HuH-7.5 (cell line): ENCODE measurements at places on chromosomes 7 and 10.
A peak's percentile ranks its signal among the peaks of the same experiment; 100 is the strongest.

- DNase-seq: peak; percentile 75
These were observed 64.0 kb downstream of the OAT start for GRCh38 chr10:124354411-124355382.

DNA sequence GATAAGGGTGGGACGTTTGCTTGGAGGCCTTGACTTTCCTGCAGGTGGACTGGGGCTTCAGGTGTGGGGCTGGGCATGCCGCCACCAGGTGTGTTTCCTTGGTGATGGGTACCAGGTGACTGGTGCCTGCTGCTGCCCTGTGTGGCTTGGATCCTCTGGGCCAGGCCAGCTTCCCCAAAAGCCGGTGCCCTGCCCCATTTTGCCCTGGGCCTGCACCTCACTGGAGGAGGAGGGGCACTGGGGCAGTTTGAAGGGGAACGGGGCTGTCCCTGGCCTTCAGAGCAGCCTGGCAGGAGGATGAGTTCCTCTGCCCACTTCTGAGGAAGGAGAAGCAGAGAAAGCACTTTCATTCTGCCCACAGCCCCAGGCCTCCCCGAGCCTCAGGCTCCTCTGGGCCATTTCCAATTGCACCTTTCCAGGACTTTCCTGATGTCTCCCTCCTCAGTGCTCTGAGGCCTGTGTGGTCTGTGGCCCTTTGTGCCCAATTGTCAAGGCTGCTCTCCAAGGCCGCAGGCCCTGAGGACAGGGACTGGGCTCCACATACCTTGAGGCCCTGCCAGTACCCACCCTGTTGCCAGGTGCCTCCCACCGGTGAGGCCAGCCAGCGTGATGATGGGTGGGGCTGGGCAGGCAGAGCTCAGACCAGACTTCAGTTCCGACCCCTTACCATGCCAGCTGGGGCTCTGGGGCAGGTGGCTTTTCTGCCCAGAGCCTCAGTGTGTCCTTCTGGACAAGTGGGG lies 25.3 kb upstream of the SMARCD3 start:
- DNase-seq: no peak

- DNase-seq: no peak
These were observed 51.0 kb upstream of the TRIM8 start for GRCh38 chr10:102593074-102593803.

GRCh38 chr7:105691680-105692564 lies 110.6 kb upstream of the EFCAB10 start:
- no peak for DNase-seq

- DNase-seq: no peak
These were observed 13.8 kb downstream of the VIPR2 start for GRCh38 chr7:159130820-159131219.

GRCh38 chr7:5594616-5595544 lies 171.2 kb upstream of the TNRC18 start:
- DNase-seq: peak; percentile 76
